ENCODE measurements at places on chromosomes 11 and 22.

DNA sequence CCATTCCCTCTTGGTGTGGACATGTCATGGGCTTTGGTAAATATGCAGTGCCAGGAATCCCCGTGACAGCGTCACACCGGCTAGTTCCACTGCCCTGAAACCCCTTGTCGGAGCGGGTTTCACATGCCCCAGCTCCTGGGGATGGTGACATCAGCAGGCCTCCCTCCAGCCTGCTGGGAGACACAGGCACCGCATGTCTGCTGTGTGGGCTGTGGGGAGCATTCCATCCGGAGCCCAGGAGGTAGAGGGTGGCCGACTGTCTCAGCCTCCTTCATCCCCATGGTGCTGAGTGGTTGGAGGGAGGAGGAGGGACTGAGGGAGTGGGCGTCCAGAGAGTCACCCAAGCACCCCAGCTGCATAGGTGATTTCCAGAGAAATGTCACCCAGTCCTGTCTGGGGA, 1161.1 kb downstream of the BRD1 start:
- no peak for DNase-seq

GRCh38 chr11:72204886-72205285, 11.7 kb upstream of the FOLR2 start:
- DNase-seq: no peak

GRCh38 chr22:42717197-42717928, 3.3 kb downstream of the A4GALT start:
- DNase-seq: no peak

- DNase-seq: peak; percentile 83
Measured at GRCh38 chr11:132028380-132029240, 658.2 kb downstream of the NTM start.

- peak; percentile 71 for DNase-seq
Measured at GRCh38 chr11:60942970-60943565, 8.9 kb downstream of the SLC15A3 start.

- no peak for DNase-seq
Measured at GRCh38 chr11:828506-829175, 922 bp downstream of the CRACR2B start.

- DNase-seq: peak; percentile 15
Measured at GRCh38 chr22:43811777-43812148, 342 bp downstream of the EFCAB6 start.

DNA sequence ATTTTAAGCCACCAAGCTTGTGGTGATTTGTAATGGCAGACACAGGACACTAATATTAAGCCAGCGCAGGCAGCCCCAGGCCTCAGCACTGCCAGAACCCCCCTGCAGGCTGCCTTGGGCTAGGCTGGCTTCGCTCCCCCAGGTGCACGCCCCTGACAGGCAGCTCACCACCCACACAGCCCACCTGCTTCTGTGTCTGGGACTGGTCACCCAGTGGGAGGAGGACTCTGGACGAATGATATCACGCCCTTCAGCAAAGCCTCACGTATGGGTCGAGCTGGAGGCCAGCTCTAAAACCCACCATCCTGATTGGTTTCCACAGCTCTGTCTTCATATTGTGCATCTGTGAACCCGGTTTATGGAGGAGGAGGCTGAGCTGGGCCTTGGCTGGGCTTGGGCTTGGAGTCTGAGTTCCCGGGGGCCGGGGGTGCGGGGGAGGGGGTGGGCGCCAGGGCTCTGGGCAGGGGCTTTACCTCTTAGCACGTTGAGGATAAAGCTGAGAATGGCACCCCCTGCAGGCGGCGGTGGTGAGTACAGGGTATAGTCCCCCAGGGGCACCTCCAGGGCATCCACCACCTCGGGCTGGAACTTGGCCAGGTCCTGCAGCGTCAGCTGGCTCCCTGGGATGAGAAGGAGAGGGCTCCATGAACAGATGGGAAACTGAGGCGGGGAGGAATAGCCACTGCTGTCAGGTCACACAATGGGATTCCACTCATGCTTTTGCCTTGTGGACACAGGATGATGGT, 13.8 kb downstream of the GGT5 start:
- no peak for DNase-seq

All from NCI-H1105 treated with DMSO at 0.1 percent for 48 hours (cell line).